ENCODE measurements at places on chromosomes 4 and X. TPM values are rescaled to one million over a fixed set of nuclear protein-coding genes. Genes with fewer than 3 reads are reported as not detected.
A peak's percentile ranks its signal among the peaks of the same experiment; 100 is the strongest.

RASGEF1B gene
- 5.8 TPM for total RNA-seq

MAGEA4 gene
- not detected for total RNA-seq

CCSER1 gene
- not detected for total RNA-seq

NLGN3 gene
- total RNA-seq = 0.36 TPM

CT45A1 gene
- total RNA-seq = not detected

TLR1 gene
- total RNA-seq = 2.4 TPM

AMBN gene
- not detected for total RNA-seq

ALPK1 gene
- 36.2 TPM for total RNA-seq

SSX2B gene
- not detected for total RNA-seq

TMSB15B gene
- 3.8 TPM for total RNA-seq

NUDT10 gene
- total RNA-seq = 2.7 TPM

LRIT3 gene
- total RNA-seq = under 0.01 TPM

SCD5 gene
- total RNA-seq = 9.4 TPM

EDA gene
- total RNA-seq = 0.59 TPM

MBTPS2 gene
- 9.0 TPM for total RNA-seq

FMR1NB gene
- not detected for total RNA-seq

DNA sequence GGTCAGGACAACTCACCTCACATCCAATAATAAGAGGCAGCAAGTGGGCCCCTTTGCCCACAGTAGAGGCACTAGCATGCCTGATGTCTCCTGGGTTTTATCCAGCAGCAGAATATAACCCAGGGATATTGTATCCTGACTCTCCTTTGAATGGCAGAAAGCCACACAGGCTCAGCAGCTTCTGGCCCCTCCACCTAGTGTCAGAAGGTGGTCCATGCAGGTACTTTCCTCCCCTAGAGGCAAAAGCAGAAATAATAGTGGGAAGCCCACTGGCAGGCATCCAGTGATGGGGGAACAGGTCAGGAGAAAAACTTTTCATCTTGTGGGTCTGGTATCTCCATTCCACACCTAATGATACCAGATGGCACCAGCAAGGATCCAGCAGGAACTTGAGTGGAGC lies 75.5 kb upstream of the IRS4 start:
- no peaks in the 10 kb centered on the region for H3K36me3 ChIP-seq
- H3K27ac ChIP-seq = no peak overlapping the region
- H3K27me3 ChIP-seq = no peaks in the 10 kb centered on the region
- no peak for DNase-seq
- no peaks in the 10 kb centered on the region for H3K4me1 ChIP-seq

- peaks cover 26% of the 10 kb centered on the region for H3K4me1 ChIP-seq
- H3K36me3 ChIP-seq = peaks cover 13% of the 10 kb centered on the region
- peak overlapping the region; percentile 99 for H3K27ac ChIP-seq
Measured at GRCh38 chr4:185304944-185305690, 90.6 kb downstream of the LRP2BP start.

DNA sequence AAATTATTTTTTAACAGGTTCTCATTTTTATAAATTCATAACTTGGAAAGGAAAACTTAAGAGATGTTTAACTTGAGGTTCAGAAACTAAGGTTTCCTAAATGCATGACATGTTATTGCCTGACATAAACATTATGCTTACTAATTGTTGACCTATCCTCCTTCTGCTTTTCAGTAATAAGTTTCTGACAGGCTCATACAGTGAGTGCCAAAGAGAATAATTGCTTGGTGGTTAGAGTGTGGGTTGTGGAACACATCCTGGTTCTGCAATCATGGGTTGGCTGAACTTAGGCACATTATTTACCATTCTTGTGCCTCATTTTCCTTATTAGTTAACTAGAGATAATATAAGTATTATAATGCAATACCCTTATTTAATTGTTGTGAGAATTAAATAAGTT lies 56.5 kb downstream of the BMPR1B start:
- peaks cover 5% of the 10 kb centered on the region for H3K27me3 ChIP-seq
- H3K4me1 ChIP-seq = no peaks in the 10 kb centered on the region
- H3K4me3 ChIP-seq = no peak overlapping the region
- H3K27ac ChIP-seq = no peak overlapping the region

GRCh38 chr4:26179316-26179760 lies 141.5 kb upstream of the RBPJ start:
- no peaks in the 10 kb centered on the region for H3K36me3 ChIP-seq
- H3K4me3 ChIP-seq = no peak overlapping the region
- no peak for DNase-seq
- H3K27ac ChIP-seq = no peak overlapping the region
- peaks cover 23% of the 10 kb centered on the region for H3K4me1 ChIP-seq
- no peaks in the 10 kb centered on the region for H3K27me3 ChIP-seq

- H3K27ac ChIP-seq = no peak overlapping the region
- H3K27me3 ChIP-seq = no peaks in the 10 kb centered on the region
- H3K36me3 ChIP-seq = no peaks in the 10 kb centered on the region
- H3K4me3 ChIP-seq = no peak overlapping the region
- DNase-seq = no peak
Measured at GRCh38 chr4:113071805-113072204, 22.4 kb downstream of the ANK2 start.

DNA sequence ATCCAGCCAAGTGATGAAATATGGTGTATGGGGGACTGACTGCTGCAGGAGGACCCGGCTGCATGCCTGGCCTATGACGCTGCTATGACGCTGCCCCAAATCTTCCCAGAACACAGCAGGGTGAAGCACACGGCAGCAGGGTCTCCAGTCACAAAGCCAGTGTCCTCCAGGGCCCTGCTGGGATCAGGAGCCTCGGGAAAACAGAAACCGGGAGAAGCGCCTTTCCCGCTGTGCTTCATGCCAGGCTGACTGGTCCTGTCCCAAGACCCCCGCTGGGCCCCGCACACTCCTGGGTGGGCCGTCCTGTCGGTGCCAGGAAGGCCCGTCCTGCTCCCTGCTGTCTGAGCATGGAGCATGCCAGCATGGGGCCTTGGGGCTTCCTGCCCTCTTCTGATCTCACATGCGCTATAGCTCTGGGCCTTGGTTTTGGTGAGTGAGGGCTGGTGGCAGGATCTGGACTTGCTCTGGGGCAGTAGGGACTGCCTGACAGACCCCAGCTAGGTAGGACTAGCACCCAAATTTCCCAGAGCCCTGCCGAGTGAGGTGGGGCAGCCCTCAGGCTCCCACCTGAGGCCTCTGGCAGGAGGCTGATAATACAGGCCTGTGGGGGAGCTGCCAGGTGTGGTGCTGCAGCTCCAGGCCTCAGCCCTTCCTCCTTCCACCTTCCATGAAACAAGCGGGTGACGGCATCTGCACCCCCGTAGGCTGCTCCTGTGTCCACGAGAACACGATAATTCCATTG lies 64.0 kb downstream of the ACOX3 start:
- H3K4me1 ChIP-seq = no peaks in the 10 kb centered on the region
- no peak overlapping the region for H3K4me3 ChIP-seq
- no peaks in the 10 kb centered on the region for H3K27me3 ChIP-seq
- no peak overlapping the region for H3K27ac ChIP-seq

DNA sequence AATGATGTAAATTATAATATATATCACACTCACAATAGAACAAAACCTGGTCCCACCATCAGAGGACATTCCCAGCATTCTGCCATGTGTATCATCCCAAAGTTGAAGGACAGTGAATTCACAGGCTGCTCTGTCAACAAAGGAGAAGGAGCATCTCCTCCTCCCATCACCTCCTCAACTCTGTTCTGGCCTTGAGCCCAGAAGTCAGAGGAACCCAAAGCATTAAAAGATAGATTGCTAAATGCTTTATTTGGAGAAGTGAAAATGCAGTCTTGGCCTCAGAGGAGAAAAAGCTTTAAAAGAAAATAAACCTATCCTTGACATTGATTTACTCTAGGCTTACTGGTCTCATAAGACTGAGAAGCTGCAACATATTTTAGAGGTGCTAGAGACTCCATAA lies 268.8 kb upstream of the RASGEF1B start:
- H3K4me3 ChIP-seq = no peak overlapping the region
- H3K36me3 ChIP-seq = no peaks in the 10 kb centered on the region
- no peak for DNase-seq
- no peaks in the 10 kb centered on the region for H3K4me1 ChIP-seq
- H3K27me3 ChIP-seq = no peaks in the 10 kb centered on the region

- no peaks in the 10 kb centered on the region for H3K36me3 ChIP-seq
- H3K27me3 ChIP-seq = no peaks in the 10 kb centered on the region
- H3K4me3 ChIP-seq = peak overlapping the region; percentile 76
- DNase-seq = peak; percentile 87
Measured at GRCh38 chrX:136250191-136251040, 784 bp downstream of the MAP7D3 start.

DNA sequence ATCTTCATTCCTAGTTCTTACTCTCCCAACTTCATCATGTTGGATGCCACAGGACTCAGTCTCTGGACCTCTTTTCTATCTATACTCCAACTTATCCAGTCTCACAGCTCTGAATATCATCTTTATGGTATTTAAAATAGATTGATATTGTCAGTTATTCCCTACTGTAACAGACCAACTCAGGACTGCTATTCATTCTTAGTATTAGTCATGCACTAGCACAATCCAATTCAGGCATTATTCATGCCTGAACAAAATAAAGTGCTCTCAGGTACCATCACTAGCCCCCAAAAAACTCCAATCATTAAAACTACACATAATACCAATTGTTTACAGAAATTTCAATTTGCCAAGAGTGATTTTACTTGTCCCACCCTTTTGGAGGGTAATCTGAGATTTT lies 37.7 kb downstream of the FRYL start:
- DNase-seq = no peak
- H3K4me1 ChIP-seq = no peaks in the 10 kb centered on the region
- no peaks in the 10 kb centered on the region for H3K27me3 ChIP-seq
- H3K27ac ChIP-seq = no peak overlapping the region
- no peak overlapping the region for H3K4me3 ChIP-seq

DNA sequence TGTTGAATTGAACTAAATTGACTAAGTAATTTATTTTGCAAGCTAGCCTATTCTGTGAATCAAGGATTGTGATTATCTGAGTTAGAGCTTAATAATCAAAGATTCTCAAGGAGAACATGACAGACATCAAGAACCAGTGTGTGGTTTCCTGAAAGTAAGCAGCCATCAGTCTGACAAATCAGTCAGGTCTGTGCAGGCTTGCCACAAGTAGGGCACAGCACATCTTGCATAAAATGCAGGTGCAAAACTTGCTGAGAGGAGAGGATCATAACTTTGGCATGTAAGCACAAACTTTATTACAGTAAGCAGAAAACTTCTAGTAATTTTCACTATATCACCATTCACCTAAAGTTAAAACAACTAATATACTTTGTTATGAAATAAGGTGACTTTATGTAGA lies 22.5 kb downstream of the FAM241A start:
- no peak overlapping the region for H3K27ac ChIP-seq
- no peaks in the 10 kb centered on the region for H3K27me3 ChIP-seq
- H3K4me1 ChIP-seq = peaks cover 10% of the 10 kb centered on the region
- no peaks in the 10 kb centered on the region for H3K36me3 ChIP-seq
- no peak for DNase-seq

DNA sequence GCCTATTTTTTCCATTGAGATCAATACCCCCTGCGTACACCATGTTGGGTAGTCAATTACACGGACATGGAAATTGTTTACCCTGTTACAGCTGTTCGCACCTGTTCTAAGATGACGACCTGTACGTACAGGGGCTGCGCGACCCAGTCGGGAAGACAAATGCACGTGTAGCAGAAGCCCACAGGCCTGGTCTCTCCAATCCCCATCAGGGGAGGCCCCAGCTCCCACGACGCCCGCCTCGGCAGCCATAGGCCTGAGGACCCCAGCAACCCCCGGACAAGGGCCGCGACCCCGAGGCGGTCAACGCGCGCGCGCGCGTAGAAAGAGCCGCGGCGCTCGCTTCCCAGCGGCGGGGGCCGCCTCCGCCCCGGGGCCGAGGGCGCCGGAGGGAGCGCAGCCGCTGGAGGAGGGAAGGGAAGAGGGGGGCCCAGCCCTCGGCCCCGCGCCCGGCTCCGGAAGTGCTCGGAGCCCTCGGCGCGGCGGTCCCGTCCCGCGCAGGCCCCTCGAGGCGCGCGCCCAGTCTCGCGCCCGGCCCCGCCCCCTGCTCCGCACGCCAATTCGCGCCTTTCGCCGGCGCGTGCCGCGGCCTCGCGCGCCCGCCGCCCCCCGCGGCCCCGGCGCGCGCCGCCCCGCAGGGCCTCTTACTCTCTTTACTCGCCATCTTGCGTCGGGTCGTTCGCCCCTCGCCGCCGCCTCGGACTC lies 618 bp downstream of the RBBP7 start:
- H3K36me3 ChIP-seq = peaks cover 2% of the 10 kb centered on the region
- peak overlapping the region; percentile 89 for H3K4me3 ChIP-seq
- peaks cover 19% of the 10 kb centered on the region for H3K4me1 ChIP-seq
- peak; percentile 87 for DNase-seq

DNA sequence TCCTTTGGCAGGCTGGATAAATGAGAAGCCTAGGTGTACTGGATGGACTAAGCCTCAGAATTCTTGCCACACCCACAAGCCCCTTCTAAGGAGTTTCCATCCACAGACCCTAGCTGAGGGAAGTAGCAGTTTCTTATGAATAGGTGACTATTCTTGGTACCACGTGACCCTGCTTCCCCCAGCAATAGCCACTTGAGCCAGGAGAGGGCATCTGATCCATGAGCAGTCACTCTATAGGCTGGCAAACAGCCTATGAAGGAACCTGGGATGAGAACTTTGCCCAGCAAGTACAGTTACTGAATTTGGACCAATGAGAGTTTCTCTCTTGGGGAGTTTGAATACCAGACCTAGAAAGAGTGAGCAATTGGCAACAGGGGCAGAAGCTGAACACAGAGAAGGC lies 84.0 kb downstream of the RTL9 start:
- no peak overlapping the region for H3K4me3 ChIP-seq
- H3K27ac ChIP-seq = no peak overlapping the region
- H3K27me3 ChIP-seq = peaks cover 81% of the 10 kb centered on the region
- no peak for DNase-seq
- no peaks in the 10 kb centered on the region for H3K4me1 ChIP-seq
- no peaks in the 10 kb centered on the region for H3K36me3 ChIP-seq

DNA sequence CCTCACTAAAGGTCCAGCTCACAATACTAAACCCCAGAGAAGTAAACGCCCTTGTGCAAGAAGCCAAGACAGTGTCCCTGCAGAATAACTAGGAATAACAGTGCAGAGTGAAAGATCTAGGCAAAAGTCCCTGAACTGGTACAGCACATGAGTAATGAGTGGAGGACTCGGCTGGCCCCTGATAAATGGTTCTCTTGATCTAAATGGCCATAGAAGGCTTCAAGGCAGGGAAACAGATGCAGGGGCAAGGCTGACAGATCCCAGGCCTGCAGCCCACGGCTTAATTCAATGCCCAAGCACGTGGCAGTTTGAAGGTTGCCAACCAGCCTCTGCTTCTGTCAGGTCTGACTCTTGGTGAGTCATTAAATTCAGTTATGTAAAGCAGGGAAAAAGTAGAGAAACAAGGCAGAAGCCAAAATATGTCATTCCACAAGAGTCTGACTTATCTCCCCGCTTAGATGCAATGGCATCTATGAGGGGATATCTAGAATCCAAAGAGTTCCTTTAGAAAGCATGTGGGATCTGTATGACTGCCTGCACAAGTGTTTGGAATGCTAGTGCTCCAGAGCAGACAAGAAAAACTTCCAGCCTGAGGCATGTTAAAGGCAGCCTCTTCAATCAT lies 121.3 kb downstream of the PRDM5 start:
- H3K27ac ChIP-seq = peak overlapping the region; percentile 59
- peak; percentile 87 for DNase-seq
- H3K36me3 ChIP-seq = no peaks in the 10 kb centered on the region
- no peaks in the 10 kb centered on the region for H3K27me3 ChIP-seq

- no peaks in the 10 kb centered on the region for H3K27me3 ChIP-seq
- H3K27ac ChIP-seq = no peak overlapping the region
- no peak for DNase-seq
- H3K4me3 ChIP-seq = no peak overlapping the region
- no peaks in the 10 kb centered on the region for H3K4me1 ChIP-seq
- no peaks in the 10 kb centered on the region for H3K36me3 ChIP-seq
Measured at GRCh38 chr4:127463883-127464282, 168.9 kb upstream of the INTU start.
